GM13977 (cell line): ENCODE measurements at places on chromosomes 1 and 21.

- no peak for DNase-seq
Observed at GRCh38 chr21:42356046-42356445, 5.3 kb upstream of the TFF2 start.

- peak; percentile 38 for DNase-seq
Observed at GRCh38 chr1:200473698-200474371, 64.0 kb upstream of the ZNF281 start.

DNA sequence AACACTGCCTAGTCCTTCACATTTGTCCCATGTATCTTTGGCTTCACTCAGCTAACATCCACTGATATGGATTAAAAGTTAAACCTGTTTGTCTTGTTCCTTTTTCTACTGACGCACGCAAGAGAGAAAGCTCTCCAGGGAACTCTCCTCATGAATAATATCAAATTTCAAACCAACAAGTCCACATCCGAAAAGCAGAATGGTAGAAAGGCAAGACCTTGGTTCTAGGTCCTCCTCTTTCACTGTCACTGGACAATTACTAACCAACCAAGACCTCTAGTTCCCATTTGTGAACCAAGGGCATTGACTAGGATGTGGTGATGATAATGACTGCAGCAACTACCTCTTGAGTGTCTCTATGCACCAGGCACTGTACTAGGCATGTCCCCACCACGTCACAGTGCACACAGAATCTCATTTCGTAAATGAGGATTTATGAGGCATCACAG is 8.4 kb downstream of the PLPP3 start:
- no peak for DNase-seq

GRCh38 chr1:23013657-23014056 is 2.0 kb downstream of the TEX46 start:
- DNase-seq = peak; percentile 45

GRCh38 chr1:233060461-233060994 is 110.1 kb downstream of the NTPCR start:
- no peak for DNase-seq

DNA sequence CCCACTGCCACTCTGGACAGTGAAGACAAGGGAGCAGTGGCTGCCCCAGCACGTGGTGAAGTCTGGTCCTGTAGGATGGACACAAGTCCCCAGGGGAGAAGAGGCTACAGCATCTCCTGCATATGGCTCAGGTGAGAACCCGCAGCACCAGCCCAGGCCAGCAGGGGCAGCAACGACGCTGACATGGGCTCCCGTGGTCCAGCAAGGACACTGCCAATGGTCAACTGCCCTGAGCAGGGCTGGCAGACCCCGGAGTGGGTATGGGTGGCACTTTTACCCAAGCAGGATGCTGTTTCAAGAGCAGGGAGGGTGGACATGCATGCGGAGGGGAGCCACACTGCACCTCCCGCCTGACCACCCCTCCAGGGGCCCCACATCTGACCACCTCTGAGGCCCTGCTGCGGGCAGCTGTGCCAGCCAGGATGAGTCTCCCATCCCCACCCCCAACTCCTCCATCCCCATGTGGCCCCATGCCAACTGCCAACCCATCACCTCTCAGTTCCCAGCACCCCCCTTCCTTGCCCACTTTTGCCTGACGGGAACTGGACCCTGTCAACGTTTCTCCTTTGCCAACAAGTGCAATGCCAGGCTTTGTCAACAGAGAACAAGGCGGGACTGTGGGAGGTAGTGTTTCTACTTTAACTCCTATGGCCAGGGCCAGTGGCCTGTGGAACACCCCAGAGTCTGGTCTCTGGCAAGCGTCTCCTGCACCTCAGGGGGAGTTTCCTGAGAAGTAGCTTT is 8.6 kb downstream of the MORN1 start:
- DNase-seq = peak; percentile 79

- DNase-seq = no peak
Observed at GRCh38 chr1:64173336-64173940, 30.0 kb upstream of the UBE2U start.

GRCh38 chr1:64502083-64502482 is 32.2 kb downstream of the CACHD1 start:
- DNase-seq = no peak

DNA sequence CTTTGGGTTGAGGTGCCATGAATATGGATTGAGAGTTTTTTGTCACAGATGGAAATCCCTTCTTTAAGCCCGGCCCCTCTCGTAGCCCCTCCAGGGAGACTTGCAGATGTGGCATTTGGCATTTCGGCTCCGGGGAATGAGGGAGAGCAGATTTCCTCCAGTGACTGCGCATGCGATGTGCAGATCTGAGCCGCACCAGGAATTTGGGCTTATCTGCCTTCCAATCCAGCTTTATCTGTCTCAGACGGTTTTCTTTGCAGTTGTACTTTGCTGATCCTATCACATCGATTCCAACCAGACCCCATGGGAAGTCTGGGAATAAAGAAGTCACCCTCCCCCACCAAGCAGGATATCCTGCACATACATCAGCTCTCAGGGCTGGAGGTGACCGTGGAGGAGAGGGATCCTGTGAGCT is 11.7 kb downstream of the KIF26B start:
- no peak for DNase-seq

DNA sequence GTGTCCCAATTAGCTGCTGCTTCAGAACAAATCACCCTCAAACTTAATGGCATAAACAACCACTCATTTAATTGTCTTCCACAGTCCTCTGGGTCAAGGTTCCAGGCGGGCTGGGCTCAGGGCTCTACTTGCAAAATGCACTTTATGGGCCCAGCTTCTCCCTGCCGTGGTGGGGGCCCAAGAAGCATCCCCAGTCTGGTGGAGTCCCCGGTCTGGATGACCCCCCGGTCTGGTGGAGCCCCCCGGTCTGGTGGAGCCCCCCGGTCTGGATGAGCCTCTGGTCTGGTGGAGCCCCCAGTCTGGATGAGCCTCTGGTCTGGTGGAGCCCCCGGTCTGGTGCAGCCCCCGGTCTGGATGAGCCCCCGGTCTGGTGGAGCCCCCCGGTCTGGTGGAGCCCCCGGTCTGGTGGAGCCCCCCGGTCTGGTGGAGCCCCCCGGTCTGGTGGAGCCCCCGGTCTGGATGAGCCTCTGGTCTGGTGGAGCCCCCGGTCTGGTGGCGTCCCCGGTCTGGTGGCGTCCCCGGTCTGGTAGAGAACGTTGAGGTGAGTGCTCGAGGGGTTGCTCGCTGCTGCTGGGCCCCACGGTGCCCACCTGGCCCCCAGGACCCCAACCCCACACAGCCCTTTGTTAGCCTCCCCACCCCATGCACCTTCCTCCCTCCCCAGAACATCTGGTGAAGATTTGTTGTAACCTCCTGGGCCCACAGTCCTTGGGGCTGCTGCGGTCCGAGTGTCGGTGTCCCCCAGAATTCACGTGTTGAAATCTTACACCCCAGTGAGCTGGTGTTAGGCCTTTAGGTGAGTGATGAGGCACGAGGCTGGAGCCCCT is 33.8 kb downstream of the POFUT2 start:
- no peak for DNase-seq

GRCh38 chr1:40939320-40940059 is 40.0 kb upstream of the CTPS1 start:
- DNase-seq = no peak

GRCh38 chr1:217946511-217946910 is 315.4 kb downstream of the SPATA17 start:
- no peak for DNase-seq

DNA sequence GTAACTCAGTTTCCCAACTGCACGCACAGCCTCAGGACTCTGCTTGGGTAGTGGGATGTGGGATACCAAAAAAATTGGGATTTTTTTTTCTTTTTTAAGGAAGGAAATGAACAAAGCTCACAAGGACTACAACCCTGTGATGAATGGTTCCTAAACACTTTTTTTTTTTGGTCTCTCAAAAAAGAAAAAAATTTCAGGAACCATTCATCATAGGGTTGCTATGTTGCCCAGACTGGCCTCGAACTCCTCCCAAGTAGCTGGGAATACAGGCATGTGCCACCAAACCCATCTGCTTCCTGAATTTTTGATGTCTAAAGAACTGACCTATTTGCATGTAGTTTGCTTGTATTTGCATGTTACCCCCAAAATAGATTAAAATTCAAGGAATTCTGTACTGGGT is 6.8 kb downstream of the MINDY1 start:
- DNase-seq = no peak

DNA sequence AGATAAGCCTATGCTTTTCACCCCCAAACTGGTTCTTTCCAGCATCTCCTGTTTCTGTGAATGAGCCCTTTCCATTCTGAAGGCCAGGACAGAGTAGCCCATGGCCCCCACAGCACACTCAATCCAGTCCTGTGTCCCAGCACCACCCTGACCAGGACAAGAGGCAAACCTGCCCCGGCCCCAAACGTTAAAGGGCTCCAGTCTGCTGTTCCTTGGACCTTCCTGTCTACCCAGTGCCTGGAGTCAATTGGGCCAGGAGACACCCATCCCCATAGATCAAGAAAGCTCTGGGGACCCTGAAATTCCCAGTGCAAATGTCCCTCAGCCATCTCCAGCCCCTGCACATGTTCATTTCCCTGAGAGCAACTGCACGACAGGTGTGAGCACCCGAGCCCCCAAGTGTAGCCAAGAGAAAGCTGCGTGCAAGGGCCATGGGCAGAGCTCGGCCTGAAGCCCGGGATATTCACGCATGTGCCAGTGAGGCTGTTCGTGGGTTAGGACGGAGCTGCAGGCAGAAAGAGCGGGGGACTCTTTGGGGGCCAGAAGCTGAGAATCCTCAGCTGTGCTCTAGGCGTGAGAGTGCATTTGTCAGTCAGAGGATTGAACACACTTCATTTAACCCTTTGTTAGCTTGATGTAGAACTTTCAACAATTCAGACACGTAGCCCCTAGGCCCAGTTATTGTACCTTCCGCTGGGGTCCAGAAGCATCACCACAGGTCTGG is 4.2 kb upstream of the RIPK4 start:
- no peak for DNase-seq

- no peak for DNase-seq
Observed at GRCh38 chr21:41349126-41349525, 12.7 kb upstream of the MX2 start.

DNA sequence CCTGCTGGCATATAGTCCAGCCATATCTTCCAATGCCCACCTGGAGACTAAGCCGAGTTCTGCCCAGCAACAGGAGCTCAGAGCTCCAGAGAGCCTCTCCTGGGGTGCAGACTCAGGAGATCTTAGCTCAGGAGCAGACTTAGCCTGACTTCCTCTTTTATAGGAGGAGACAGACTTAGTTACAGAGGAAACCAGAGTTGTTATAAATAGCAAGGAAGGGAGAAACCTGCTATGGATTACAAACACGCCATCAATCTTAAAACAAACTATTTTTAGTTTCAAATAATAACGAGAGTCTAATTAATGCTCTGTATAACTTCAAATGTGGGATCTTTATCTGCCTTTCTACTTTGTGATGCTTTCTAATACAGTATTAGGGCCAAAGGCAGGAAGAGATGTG is 3.3 kb upstream of the KIF21B start:
- DNase-seq = no peak

DNA sequence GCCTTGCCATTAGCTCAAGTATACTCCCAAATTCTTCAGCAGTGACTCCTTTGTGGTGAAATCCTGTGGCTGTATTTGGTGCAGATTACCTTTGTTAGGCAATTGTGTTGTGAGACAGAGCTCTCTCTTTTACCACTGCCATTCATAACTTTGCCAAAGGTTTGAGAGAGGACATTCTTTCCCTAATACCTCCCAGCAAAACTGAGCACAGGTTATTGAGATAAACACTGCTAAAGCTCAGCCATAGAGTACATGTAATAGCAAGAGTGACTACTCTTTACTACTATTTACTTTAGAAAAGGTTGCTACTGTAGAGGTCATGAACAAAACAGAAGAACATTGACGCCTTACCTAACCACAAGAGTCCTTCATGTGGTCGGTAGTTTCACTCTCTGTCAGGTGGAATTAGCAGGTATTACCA is 514.0 kb upstream of the ADAMTS5 start:
- DNase-seq = no peak

DNA sequence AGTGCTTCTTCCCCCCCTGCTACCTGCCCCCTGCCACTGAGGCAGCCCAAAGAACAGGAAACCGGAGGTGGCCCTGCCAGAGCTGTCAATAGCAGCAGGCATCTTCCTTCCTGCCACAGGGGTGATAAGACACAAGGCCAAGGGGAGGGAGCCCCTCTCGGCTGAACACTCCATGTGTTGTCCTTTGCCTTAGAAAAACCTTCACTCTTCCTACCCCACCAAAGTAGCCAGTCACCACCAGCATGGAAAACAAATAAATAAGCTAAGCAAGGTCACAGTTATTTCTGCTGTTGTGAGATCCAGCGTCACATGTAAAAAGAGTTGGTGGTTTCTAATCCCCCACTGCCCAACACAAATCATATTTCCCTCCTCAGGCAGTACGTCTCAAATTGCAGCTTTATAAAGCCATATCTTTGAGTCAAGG is 104.8 kb upstream of the DPT start:
- DNase-seq = no peak

DNA sequence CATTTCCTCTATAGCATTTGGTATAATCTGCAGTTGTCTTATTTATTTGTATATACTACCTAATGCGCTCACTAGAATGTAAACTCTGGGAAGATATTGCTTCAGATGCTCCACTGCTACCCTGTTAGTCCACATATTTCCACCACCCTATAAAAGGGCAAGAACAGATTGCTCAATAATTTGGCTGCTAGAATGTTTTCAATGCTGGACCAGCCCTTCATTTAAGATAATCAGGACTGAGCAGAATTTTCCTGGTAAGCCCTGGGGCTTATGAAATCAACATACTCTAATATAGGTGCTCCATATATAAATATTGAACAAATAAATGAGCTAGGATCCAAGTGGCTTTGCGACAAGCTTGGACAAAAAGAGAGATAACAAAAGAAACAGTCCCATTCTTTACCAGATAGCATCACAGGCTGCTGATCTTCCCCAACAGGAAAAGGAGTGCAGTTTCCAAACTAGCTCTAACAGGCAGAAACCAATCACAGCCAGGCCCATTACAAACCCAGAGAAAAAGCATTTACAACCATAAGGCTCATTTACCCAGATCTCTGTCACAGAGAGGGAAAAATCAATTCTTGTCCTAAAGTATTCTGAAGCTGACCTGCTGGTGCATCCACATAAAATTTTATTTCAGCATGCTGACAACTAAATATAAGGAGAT is 8.3 kb downstream of the BCAR3 start:
- no peak for DNase-seq

DNA sequence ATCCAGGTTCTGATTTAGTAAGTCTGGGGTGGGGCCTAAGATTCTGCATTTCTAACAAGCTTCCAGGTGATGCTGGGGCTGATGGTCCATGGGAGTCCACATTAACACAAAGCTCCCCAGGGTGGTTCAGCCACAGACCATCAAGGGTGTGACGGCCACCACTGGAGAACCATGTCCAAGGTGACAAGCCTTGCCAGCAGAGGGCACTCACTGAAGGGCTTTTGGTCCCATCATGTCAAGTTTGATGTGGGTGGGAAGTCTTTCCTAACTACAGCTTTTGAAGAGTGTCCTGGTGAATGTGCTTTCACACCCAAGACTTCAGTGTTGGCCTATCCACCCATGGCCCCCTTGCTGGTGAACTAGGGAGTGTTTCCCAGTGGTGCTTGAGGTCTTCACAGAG is 67.1 kb downstream of the UBE2T start:
- peak; percentile 58 for DNase-seq

- no peak for DNase-seq
Observed at GRCh38 chr21:35882791-35883240, 177.5 kb downstream of the SETD4 start.

GRCh38 chr21:44926331-44927101 is 5.8 kb upstream of the ITGB2 start:
- DNase-seq = peak; percentile 52
